T-helper 22 cell (primary cell): ENCODE measurements at places on chromosomes 12 and 14.

DNA sequence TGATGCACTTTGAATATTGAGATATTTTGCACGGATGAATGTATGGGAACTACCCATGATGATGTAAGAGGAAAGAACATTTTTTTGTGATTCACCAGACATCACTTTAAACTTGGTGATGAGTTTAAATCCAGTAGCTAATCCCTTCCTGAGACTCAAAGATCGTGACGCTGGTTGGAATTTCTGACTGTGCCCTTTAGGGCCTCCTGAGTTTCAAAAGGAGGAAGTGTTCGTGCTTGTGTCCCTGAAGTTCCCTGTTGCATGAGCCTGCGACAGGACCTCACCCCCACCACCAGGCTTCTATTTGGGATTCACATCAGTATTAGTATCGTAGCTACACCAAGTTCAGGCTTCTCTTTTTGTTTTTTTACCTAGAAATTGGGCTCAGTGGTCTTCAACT lies 18.6 kb upstream of the RIN3 start:
- DNase-seq: no peak

GRCh38 chr14:32986791-32987540 lies 48.3 kb downstream of the NPAS3 start:
- no peak for DNase-seq

- no peak for DNase-seq
These were observed 61.0 kb upstream of the RERGL start for GRCh38 chr12:18151036-18151435.

- no peak for DNase-seq
These were observed 8.4 kb downstream of the OASL start for GRCh38 chr12:121030576-121031212.

DNA sequence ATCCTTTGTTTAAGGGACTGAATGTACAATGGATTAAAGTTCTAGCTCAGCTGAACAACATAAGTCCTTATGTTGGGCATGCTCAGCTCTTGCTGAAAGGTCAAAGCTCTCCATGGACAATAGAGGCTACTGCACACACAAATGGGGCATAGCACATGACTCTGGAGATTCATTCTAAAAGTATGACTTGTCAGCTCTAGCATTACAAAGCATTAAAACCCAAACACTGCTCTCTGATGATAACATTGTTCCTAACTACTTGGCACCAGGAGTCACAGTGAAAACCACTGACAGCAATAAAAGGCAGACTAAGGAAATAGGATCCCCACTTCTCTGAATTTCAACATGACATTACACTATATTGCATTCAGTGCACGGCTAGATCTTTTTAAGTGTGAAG lies 21.9 kb upstream of the FSCB start:
- DNase-seq: no peak

GRCh38 chr14:67411820-67412421 lies at the start of gene PLEK2:
PLEK2 (minus strand) TSS chr14:67412165; CDS start chr14:67412059, 106 bp downstream.
- DNase-seq: peak; percentile 14

- DNase-seq: no peak
These were observed 182.7 kb upstream of the TMPO start for GRCh38 chr12:98332642-98333041.
